Heart left ventricle (tissue), 16 donors: ENCODE measurements at places on chromosomes 2 and 18.
A peak's percentile ranks its signal among the peaks of the same experiment; 100 is the strongest.

GRCh38 chr2:192286093-192286701 lies 91.5 kb upstream of the TMEFF2 start:
- DNase-seq, result no peak

GRCh38 chr2:179338681-179339080 lies 74.0 kb upstream of the SESTD1 start:
- DNase-seq, result no peak

DNA sequence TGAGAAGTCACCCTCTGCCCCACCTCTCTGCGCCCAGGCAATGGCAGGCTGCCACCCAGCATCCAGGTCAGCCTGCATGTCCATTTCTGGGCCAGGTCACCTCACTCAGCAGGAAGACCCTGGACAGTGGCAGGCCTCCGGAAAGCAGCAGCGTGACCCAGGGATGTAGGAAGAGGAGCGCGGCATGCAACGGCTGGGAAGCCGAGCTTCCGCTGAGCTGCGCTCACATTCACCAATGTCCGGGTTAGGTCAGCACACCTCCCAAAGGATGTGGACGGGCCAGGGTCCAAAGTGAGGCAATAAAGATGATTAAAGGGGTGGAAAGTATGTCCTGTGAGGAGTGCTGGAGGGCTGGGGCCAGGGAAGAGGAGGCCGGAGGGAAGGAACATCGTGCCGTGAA lies 174.5 kb downstream of the CTIF start:
- peak; percentile 65 for DNase-seq

DNA sequence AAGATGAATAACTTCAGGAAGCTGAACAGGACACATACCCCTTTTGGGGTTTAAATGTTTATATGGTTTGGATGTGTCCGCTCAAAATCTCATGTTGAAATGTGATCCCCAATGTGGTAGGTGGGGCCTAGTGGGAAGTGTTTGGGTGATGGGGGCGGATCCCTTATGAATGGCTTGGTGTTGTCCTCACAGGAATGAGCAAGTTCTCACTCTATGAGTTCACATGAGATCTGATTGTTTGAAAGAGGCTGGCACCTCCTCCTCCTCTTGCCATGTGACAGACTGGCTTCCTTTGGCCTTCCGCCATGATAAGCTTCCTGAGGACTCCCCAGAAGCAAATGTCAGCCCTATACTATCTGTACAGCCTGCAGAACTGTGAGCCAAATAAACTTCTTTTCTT lies 88.6 kb upstream of the ZNF532 start:
- no peak for DNase-seq

- DNase-seq, result no peak
Observed at GRCh38 chr2:208643145-208643544, 236.6 kb downstream of the PTH2R start.
